ENCODE measurements at places on chromosomes 3 and 15.

GRCh38 chr15:83380682-83381081, 66.5 kb upstream of the SH3GL3 start:
- no peak for DNase-seq

- no peak for DNase-seq
Observed at GRCh38 chr3:128482666-128483656, 10.0 kb downstream of the GATA2 start.

DNA sequence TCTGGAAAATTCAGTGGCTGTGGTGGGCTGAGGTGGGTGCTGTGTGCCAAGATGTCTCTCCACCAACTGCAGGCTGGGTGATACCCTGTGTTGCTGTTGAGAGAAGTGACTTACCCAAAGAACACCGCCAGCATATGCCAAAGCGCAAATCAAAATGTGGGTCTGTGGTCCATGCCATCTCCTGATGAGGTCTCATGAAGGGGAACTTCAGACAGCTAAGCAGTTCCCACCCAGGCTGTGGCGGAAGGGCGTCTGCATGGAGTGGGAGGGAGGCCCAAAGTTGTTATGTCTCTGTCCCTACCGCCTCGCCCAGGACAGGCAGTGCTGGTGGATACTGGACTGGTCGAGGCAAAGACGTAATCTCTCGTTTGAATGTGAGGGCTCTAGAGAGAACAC, 70.9 kb upstream of the PLXNA1 start:
- DNase-seq: no peak

- DNase-seq: no peak
Observed at GRCh38 chr3:111895071-111895470, 36.0 kb downstream of the PHLDB2 start.

DNA sequence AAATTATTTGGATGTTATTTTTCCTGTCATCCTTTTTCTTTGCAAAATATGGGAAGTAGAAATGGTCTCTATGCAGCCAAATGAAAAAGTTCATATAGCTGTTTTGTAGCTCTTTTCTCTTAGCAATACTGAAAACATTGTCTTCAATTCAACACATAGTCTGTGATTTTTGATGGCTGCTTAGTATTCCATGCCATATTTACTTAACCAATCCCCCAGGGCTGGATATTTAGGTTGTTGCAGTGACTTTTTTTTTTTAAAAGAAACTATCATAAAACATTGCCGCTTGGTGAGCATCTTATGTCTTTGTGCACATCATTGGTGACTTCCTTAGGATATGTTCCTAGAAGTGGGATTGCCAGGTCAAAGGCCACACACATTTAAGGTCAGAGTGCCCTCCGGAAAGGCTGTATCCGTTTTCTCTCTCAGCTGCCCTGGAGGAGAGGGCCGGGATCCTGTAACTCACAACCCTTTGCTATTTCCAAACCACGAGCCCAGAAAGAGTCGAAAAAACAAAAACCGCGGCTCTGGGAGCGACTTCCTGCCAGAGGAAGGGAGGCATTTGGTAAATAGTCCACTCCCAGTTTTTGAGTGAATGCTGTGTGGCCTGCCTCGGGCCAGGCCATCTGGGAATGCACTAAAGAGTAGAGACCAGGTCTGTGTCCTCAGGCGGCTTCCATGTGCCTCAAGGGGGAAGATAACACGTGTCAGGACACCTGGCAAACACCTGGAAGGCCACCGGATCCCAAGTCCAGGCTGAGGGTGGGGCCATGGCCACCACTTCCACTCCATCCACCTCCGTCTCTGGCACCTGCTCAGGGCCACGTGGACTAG, 41.9 kb downstream of the SMAD6 start:
- no peak for DNase-seq

DNA sequence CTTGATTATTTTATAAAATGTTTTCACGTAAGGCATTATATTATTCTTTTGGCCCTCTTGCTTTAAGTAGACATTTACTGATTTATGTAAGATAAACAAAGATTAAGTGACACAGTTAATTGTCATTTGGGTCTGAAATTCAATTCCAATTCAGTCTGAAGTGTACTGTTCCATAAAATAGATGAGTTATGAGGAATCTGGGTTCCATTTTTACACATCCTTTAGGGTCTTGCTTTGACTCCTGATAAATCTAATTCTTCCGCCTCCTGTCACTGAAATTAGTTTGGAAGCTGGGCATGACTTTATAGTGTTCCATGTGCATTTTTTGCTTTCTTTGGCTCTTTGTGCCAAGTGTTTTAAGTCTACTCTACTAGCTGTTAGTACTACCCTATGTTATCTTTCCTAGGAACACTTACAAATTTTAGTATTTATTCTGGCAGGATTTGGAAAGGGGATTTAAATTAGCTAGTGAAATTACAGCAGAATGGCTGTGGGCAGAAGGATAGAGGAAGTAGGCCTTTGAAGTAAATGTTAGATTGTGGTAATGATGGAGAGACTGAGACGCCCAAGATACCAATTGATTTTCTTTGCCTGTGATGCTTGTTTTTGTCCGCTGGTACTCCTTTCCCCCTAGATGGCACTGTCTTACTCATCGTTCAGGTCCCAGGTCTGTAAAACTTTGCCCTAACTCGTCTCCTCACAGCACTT, 14.3 kb downstream of the ARL8B start:
- DNase-seq: no peak

- no peak for DNase-seq
Observed at GRCh38 chr3:194043516-194043915, 92.4 kb upstream of the HES1 start.

GRCh38 chr3:38368238-38368637, 21.7 kb downstream of the XYLB start:
- DNase-seq: no peak

- DNase-seq: no peak
Observed at GRCh38 chr3:186759231-186759930, 24.0 kb upstream of the EIF4A2 start.

DNA sequence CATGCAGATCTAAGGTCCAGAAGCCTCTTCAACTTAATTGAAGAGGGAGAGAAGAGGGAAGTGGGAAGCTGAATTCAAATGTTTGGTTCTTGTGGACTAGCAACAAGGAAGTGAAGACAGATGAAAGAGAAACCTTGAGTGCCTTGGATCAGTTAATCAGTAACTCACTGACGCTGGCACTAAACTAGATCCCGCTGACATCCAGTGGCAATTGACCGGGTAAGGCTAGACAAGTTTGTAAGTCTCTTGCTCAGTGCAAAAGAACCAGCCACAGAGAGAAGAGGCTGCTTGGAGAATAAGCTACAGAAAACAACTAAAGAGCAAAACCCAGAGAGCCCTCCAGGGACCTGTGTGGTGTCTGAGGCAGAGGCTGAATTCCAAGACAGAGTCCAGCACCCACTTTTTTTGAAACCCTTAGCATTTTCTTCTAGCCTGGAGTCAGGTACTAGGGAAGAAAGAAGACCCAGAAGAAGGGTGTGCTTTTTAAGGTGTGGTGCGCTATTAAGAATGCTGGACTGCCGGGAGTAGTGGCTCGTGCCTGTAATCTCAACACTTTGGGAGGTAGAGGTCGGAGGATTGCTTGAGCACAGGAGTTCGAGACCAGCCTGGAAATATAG, 6.9 kb downstream of the PLCH1 start:
- no peak for DNase-seq

GRCh38 chr3:88057630-88058305, 1.0 kb downstream of the CGGBP1 start:
- DNase-seq: no peak

- no peak for DNase-seq
Observed at GRCh38 chr15:48566668-48567067, 78.8 kb downstream of the FBN1 start.

- DNase-seq: no peak
Observed at GRCh38 chr15:80856400-80856799, 77.2 kb downstream of the CEMIP start.

DNA sequence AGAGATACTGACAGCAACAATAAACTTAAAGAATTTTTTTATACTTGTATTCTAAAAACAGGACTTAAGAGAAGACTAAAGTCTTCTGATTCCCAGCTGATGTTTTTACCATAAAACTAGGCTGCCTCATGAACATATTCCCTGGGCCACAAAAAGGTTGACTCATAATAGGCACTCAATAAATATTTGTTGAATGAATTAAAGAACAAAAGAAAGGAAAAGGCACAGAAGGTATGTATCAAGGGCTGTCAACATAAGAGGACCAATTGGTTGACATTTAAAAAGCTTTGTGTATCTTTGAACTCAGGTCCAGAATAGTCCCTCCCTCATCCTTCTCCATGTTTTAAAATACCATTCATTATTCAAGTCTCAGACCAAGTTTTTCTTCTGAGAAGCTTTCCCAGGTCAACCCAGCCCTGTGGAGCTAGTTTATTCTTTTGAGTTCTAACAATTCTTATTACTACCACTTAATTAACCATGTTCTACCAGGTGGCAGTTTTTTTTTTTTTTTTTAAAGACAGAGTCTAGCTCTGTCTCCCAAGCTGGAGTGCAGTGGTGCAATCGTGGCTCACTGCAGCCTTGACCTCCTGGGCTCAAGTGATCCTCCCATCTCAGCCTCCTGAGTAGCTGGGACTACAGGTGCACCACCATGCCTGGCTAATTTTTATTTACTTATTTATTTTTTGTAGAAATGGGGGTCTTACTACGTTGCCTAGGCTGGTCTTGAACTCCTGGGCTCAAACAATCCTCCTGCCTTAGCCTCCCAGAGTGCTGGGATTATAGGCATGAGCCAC, 17.5 kb upstream of the ARHGEF3 start:
- DNase-seq: no peak

GRCh38 chr3:39990532-39990931, 181.1 kb downstream of the MYRIP start:
- DNase-seq: no peak

DNA sequence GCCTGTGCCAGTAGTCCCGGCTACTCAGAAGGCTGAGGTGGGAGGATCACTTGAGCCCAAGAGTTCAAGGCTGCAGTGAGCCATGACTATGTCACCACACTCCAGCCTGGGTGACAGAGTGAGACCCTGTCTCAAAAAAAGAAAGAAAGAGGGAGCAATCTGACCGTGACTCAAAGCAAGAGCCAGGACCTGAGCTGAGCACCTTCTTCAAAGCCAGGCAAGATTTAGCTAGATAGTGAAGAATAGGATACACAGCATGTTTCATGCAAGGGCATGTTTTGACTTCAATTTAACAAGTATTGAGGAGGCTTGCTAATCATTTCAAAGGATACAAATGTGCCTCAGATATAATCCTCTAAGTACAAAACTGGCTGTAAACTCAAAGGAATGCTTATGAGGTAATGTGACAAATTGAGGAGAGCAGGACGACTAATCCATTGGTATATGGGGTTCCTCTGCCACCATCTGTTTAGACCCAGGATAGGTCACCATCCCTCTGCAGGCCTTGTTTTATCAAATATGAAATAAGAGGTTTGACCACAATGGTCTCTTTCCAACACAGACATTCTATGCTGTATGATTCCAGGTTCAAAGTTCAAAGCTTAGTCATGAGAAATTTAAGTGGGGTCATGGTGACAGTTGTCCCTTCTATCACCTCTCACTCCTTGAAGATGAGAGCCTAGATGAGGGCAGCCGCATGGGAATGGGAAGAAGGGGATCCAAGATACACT, 33.2 kb downstream of the RAB27A start:
- DNase-seq: no peak

DNA sequence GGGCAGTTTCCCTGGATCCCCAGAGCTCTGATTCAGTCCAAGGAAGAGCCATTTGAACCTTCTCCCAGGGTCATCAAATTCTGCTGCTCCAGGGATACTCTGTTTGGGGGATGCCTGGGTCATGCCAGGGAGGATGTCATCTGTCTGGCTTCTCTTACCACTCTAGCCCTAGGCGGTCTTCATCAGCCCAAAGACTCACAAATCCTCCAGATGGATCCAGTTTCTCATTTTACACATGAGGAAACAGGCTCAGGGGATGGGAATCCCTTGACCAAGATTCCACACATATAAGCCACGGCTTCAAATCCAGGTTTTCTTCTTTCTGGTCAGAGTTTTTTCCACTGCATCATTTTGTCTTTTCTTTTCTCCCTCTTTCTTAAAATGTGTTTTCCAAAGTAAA, 36.7 kb downstream of the SLC28A1 start:
- no peak for DNase-seq

- DNase-seq: no peak
Observed at GRCh38 chr15:100786139-100786531, 93.5 kb upstream of the ALDH1A3 start.

GRCh38 chr15:74775132-74775562, 6.7 kb upstream of the CSK start:
- no peak for DNase-seq

GRCh38 chr15:99476413-99477222, 89.2 kb upstream of the MEF2A start:
- no peak for DNase-seq

- no peak for DNase-seq
Observed at GRCh38 chr3:24683633-24684384, 189.2 kb upstream of the THRB start.

DNA sequence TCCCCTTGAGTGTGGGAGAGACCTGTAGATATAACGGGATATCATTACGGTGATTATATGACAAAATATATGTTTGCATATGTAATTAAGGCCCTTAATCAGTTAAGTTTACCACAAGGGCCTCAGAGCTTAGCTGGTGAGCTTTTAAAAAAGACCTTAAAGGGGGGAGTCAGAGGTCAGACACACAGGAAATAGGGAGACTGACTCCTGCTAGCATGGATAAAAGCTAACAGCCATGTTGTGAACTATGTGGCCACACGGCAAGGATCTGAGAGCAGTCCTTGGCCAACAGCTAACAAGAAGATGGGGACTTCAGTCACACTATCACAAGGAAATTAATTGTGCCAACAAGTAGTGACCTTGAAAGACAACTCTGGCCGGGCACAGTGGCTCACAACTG, 3.1 kb downstream of the STAG1 start:
- DNase-seq: no peak

- no peak for DNase-seq
Observed at GRCh38 chr3:87595798-87596197, 319.4 kb upstream of the POU1F1 start.

DNA sequence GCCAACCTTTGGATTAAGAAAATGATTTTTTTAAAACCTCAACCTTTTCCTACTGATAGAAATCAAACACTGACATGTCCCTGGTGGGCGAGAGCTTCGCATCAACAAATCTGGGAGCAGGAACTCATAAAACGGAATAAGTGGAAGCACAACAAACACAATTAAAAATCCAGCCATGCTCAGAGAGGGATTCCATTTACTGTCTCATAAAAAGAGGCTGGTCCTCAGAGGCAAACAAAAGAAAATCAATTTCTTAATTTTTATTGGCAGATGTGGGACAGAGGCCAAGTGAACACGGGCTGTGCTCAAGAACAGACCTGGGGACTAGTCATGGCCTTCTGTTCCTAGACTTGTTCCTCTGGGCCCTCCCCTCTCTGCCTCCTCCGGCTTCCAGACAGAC, 214.5 kb downstream of the NTRK3 start:
- DNase-seq: no peak

- DNase-seq: no peak
Observed at GRCh38 chr3:107938143-107938542, 152.7 kb downstream of the CD47 start.

DNA sequence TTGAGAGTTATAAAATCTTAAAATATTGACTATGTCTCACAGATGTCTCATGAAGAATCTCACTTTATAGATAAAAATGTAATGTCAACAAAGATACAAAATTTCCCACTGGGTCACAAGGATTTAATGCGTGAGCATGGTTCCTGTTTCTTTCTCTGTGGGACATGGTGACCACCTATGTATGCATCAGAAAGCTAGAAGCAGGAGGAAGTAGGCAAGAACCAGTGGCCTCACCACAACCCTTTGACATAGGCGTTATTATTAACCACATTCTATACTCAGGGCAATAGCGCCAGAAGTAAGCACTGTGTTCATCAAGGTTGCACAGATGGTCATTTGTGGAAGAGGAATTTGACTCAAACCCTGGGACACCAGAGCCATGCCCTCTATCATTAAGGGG, 11.7 kb upstream of the ADAMTS17 start:
- DNase-seq: no peak
